Kidney (tissue), 22 donors: ENCODE measurements at places on chromosomes 6 and 20. TPM values are rescaled to one million over a fixed set of nuclear protein-coding genes. Genes with fewer than 3 reads are reported as not detected.

- no peak for DNase-seq
These were observed 319.6 kb downstream of the CDKAL1 start for GRCh38 chr6:20853828-20854227.

GRCh38 chr6:43891072-43891870 lies 121.3 kb downstream of the VEGFA start:
- no peak for DNase-seq

DNA sequence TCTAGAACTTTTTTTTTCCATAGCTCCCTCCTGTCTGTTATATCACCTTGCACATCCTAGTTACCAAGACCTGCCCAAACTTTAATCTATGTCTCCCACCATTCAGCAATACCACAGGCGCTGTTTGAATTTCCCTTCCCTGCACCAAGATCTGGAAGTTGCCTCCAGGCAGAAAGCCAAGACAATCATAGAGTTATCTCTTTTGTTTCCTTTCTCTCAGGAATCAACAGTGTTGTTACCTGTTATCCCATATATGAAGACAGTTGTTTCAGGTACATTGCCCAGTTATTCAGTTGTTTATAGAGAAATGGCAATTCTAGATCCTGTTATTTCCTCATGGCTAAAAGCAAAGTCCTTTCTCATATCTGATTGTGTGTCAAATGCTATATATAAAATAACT lies 63.2 kb downstream of the PDSS2 start:
- DNase-seq = no peak

- no peak for DNase-seq
These were observed 204.0 kb upstream of the PLN start for GRCh38 chr6:118344014-118344670.

- DNase-seq = no peak
These were observed 215.5 kb downstream of the ANKRD60 start for GRCh38 chr20:58012731-58013510.

DNA sequence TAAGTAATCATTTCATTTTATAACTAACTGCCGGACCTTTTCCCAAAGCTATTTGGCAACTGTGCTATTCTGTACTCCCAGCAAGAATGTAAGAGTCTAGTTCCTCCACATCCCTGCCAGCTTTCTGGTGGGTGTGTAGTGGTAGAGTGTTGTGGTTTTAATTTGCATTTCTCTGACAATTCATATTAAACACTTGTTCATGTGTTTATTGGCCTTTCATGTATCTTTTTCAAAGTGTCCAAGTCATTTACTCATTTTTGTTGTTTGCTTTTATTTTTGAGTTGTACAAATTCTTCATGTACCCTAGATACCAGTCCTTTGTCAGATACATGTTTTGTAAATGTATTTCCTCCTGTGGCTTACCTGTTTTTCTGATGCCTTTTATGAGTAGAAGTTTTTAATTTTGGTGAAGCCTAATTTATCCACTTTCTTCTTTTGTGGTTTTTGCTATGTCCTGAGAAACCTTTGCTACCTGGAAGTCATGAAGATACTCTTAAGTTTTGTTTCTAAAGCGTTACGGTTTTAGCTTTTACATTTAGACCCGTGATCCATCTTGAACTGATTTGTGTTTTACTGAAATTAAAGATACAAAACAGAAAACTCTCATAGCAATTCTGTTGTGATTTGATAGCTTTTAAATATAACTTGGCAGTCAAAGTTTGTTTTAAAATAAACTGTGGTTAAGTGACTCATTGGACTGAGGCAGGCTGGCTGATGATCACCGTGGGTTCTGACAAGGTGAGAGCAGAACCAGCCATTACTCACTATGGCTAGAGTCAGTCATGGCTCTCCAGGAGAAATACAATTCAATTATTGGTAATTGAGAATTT lies 8.0 kb downstream of the MYLIP start:
- no peak for DNase-seq

GRCh38 chr6:13194852-13195251 lies 133.5 kb downstream of the TBC1D7 start:
- DNase-seq = no peak

DNA sequence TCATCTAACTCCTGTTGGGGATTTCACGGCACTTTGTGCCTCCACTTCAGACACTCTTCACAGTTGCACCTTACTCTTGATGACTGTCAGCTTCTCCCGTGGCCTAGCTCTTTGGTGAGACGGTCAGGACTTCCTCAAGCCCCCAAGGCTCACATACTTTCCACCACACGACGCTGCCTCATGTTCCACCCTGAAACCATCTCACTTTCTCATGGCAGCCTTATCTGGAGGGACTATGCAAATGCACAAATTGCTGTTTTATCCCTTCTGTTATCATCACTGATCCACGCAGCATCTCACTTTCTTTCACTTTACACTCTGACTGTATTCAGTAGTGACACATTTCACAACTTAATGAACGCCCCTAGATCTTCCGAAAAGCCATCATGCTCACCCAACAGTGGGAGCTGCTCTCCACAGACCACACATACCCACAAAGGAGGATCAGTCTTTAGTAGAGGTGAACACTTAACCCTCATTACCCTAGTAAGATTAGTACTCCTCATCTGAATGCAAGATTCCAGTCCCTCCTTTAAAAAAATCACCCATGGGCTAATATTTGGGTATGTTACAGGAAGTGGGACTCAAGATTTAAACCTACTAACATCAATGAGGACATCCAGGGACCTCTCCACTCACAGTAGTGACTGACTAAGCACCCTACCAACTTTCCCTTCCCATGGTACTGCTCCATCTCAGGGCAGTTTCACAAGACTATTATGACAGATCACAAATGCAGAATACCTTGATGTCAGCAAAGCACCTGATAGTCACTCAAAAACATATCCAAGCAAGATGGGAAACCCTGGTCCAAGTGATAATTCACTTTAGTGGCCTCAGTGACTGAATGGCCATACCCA lies 35.4 kb downstream of the FYN start:
- no peak for DNase-seq

DNA sequence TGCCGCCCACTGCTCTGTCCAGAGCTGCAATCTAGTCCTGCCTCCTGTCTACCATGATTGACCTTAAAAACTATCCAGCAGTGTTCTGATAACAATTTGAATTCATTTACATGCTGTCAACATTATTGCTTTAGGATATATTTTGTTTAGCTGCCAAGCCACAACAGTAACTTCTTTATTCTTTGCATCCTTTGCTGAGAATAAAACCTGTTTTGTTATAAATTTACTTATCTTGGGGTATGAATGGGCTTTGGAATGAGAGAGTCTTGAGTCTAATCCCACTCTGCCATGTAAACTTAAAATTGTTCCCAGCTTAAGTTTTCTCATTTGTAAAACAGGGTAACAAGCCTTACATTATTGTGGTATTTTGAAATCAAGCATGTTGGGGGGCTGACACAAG lies 116.4 kb downstream of the FLRT3 start:
- DNase-seq = no peak

- DNase-seq = no peak
These were observed 211.2 kb downstream of the CDC5L start for GRCh38 chr6:44598679-44599078.

- DNase-seq = no peak
These were observed 39.9 kb upstream of the SIRT5 start for GRCh38 chr6:13534536-13534935.

DNA sequence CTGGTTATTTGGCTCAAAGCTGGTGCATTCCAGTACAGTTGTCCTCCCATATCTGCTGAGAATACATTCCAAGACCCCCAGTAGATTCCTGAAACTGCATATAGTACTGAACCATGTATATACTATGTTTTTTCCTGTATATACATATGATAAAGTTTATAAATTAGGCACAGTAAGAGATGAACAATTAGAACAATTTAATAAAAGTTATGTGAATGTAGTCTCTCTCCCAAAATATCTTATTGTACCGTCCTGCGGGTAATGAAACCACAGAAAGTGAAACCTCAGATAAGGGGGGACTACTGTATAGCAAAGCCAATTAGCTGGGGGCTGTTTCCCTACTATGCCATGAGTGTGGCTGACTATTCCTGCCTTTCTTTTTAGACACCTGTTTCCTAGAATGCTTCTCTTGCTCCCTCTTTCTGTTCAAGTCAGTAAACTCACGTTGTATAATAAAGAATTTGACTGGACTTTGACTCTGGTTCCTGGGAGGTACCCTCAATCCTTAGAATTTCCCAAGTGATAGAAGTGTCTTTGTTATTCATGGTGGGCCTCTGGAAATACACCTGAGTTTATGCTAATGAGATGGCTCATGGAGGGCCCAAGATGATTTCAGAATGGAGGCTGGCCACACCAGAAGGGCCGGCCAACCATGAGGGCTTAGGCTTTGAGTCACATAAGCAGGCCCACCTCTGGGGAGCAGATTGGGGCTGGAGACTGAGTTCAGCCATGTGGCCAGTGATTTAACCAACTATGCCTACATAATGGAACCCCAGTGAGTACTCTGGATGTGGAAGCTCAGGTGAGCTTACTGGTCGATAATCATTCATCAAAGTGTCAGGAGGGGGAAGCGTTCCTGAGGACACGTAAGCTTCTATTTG lies 689 bp upstream of the BLOC1S5 start:
- no peak for DNase-seq

DNA sequence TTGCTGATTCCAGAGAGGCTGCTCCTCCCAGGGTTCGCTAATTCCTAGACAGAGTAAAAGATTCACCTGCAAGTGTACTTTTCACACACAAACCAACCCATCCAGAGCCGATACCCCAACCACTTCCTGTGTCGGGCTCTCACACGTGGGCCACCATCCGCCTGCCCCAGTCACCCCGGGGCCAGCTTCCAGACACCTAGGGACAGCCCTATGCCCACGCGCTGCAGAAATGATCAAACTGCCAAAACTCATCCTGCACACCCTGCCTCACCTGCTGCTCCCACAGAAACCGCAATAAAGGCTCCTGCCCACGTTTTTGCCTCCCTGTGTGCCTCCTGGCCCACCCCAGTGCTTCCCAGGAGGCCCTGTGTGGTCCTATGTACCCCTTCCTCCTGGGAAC lies 59.5 kb downstream of the PSMG4 start:
- no peak for DNase-seq

DNA sequence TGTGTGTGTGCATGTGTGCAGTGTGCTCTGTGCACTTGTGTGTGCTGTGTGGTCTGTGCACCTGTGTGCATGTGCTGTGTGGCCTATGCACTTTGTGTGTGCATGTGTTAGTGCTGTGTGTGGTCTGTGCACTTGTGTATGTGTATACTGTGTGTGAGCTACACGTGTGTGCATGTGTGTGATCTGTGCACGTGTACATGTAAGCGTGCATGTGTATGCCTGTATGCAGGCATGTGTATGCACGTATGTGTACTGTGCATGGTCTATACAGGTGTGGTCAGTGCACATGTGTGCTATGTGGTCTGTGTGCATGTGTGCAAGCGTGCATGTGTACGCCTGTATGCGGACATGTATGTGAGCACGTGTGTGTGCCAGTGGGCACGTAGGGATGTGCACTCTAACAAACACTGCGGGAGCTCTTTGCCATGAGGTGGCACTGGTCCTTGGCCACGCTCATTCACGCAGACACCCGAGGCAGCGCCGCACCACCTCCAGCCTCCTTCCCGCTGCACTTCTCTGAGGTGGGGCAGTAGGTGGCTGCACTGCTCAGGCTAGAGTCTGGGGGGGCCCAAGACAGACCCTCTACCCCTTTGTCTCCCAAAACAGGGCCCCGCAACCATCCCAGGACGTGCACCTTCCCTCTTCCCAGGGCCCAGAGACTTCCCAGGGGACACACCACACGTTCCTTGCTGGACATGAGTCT lies 42.4 kb upstream of the CHRNA4 start:
- no peak for DNase-seq

- no peak for DNase-seq
These were observed 25.1 kb upstream of the CCR6 start for GRCh38 chr6:167097770-167098169.

- DNase-seq = no peak
These were observed 151.9 kb upstream of the CARMIL1 start for GRCh38 chr6:25127076-25127837.

The SMLR1 gene
- total RNA-seq = 0.16 TPM

The LTB gene
- total RNA-seq = 18.5 TPM

The WFDC5 gene
- 1.0 TPM for total RNA-seq

The DNAH8 gene
- total RNA-seq = 0.50 TPM

The TP53RK gene
- 11.0 TPM for total RNA-seq

The CLIC1 gene
- total RNA-seq = 456 TPM

The AIF1 gene
- total RNA-seq = 44.1 TPM
